ENCODE measurements at places on chromosomes 3 and 15.

DNA sequence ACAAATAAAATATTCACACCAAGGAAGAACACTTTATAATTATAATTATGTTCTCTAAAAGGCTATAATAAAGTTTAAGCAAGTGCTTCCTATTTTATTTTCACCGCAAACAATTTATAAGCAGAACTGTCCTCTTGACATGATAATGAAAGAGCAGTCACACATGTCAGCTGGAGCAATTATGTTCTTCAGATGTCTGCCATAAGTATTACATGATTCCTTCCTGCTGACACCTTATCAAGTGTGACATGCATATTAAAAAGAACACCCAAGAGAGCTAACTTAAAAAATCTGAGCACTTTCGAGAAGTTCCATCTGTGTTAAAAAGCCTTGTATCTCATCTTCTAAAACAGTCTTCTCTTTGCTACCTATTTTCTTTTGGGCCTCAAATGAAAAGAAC lies 249.5 kb downstream of the SQOR start:
- DNase-seq: no peak

DNA sequence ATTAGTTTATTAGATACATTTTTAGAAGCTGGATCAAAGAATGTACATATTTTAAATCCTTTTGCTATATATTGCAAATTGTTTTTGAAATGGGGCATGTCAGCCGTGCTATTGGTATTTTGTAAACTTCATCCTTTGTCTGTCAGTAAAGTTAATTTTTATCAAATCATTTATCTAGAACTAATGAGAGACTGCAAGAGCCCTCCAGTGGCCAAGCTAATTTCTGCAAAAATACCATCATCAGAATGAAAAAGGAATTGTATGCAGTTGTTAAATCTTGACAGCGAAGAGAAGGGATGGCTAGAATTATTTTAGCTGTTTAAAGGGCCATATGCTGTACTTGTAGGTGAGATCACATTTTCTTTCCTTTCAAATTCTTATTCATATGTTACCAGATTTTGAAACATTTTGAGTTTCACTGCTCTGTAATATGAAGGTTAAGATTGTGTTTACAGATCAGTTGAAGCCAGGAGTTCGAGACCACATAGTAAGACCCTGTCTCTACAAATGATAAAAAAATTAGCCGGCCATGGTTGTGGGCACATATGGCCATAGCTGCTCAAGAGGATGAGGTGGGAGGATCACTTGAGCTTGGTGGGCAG lies 8.1 kb upstream of the CLDN11 start:
- DNase-seq: no peak

DNA sequence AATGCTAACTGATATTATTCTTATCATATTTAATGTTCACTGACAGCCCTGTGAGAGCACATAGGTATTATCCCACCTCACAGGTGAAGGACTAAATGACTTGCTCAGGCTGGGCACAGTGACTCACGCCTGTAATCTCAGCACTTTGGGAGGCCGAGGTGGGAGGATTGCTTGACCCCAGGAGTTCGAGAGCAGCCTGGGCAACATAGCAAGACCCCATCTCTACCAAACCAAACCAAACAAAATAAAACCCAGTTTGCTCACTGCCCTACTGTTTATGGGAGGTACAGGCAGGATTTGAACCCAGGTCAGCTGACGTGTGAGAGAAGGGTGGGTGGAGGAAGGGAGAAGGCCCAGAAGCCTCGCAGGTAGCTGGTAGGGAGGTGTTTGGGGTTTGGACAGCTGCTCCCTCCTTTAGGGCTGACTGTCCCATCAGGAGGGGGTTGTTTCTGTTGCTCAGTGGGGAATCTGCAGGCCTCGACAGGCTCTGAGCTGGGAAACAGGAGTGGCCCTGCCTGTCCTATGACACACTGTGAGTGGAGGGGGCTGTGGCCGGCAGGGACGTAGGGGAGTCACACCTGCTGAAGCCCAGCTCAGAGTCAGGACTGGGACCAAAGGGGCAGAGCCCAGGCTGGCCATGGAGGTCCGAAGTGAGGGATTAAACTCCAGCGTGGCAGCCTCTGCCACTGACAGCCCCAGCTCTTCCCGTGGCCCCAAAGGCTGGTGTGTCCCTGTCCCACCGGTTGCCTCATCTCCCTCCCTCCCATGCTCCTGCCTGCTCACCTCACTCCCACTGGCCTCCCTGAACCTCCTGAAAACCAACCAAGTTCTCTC lies 25.3 kb downstream of the BHLHE40 start:
- DNase-seq: no peak

GRCh38 chr3:95474338-95474737 lies 1340.1 kb upstream of the EPHA6 start:
- no peak for DNase-seq

DNA sequence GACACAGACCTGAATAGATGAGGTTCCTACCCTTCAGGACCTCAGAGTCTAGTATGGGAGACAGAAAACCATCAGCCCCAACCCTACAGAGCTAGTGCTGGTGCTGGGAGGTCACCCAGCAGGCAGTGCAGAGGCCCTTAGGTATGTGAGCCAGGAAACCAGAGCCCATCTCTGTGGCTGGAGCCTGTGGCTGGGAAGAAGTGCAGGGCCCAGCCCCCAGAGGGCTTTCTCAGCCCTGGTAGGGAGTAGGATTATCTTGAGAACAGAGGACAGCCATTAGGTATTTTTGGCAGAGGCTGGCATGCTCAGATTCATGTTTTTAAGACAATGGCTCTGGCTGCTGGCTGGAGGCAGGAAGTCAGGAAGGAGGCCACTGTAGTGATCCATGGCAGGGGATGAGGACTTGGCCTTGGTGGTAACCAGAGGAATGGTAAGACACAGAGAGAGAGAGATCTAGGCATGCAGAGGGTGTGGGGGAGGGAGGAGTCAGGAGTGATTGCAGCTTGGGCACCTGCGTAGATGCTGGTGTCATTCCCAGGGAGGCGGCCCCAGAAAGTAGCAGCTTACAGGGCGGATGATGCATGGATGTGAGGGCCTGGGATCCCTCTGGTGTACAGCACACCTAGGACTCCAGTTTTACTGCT lies 220.9 kb upstream of the EIF1B start:
- no peak for DNase-seq

DNA sequence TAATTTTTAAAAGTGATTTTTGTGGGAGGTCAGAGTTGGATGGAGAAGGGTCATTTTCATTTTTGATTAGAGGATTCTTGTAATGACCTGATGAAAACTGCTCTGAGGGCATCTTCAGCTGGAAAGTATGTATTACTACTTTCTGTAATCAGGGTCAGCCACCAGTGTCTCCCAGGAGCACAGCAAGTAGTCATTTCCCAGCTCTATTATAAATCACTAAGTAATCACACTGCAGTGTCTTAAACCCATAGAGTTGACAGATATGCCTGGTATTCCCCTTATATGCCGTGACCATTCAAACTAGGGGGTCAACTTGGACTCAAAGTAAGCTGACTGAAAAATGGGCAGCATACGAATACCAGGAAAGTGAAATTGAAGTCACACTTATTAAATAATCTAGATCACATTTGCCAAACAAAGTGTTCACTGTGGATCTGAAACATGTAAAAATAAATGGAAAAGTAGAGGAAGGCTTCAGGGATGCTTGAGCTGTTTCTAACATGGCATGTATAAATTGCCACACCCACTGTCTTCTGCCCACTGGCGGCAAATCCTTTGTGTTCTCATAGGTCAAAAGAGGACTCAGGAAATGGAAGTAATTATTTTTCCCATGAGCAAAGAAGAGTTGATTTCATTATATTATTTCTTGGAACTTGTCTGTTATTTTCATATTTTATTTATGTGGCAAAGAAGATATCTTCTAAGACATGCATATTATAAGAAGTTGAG lies 105.7 kb downstream of the MBNL1 start:
- DNase-seq: no peak

GRCh38 chr3:157201648-157202278 lies 41.8 kb upstream of the CCNL1 start:
- no peak for DNase-seq

- no peak for DNase-seq
These were observed 94.3 kb upstream of the CBLB start for GRCh38 chr3:105963161-105963560.

GRCh38 chr3:172511783-172512762 lies 11.2 kb downstream of the TNFSF10 start:
- peak; percentile 48 for DNase-seq

DNA sequence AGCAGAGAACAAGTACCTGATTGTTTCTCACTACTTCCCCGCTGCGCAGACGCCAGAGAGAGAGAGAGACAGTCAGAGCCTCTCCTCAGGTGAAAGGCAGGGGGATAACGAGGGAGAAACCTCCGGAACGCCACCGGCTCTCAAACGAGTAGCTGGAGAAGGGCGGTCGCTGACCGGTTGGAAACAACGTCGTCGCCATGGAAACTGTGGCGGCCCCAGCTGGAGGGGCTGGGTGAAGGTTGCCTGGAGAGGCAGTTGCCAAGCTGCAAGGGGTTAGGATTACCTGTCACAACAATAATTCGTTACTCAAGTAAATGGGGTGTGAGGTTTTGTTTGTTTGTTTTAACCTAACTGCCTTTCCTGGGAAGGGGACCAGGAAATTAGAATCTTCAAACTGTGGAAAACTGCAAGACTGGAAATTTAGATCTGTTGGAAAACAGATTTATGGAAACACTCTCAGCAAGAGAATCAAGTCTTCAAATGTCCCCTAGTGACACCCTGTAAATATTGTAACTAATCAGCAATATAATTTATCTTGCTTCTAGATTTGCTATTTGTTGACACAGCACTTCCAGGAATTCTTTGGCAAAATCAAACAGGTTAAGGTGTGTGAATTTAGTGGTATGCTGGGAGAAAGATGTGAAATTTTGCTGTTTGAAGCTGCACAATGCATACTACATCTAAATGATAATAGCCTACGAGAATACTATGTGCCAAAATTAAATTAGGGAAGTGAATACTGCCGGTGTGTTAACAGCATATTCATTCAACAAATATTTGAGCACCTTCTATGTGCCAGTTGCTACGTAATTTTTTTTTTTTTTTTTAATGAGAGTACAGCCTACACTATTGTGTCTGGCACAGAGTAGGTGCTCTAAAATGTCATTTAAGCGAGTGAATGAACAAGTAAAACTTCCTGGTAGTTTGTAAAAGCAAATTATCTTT lies at the start of gene DNAH12:
Gene DNAH12, minus strand, starts transcription at position 164 of the 945 bp plus-strand sequence. CDS start 1,474 bp downstream, outside the sequence.
- no peak for DNase-seq

DNA sequence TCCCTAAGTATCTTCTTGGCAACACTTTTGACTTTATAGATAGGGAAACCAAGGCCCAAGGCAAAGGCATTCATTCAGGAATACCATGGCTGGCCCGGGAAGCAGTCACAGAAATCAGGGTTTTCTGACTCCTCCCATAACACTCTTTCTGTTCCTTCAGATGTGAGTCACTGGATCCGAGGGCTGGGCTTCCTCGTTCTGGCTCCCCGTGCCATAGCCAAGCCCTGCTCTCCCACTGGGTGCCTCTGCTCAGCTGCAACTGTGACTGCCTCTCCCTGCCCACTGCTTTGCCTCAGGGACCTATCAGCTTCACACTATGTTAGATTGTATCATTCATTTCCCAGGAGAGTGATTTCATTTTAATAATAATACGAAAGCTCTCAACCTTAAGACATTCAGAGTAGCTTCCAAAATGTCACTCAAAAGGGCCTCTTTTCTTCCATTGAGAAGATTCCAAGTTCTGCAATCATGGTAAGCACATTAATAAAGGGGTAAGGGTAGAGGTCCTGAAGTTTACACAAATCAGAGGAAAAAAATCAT lies 50.2 kb downstream of the GABRB3 start:
- no peak for DNase-seq

GRCh38 chr3:111936967-111937366 lies 41.9 kb upstream of the ABHD10 start:
- no peak for DNase-seq

GRCh38 chr3:196652961-196653795 lies 13.7 kb downstream of the NRROS start:
- no peak for DNase-seq

DNA sequence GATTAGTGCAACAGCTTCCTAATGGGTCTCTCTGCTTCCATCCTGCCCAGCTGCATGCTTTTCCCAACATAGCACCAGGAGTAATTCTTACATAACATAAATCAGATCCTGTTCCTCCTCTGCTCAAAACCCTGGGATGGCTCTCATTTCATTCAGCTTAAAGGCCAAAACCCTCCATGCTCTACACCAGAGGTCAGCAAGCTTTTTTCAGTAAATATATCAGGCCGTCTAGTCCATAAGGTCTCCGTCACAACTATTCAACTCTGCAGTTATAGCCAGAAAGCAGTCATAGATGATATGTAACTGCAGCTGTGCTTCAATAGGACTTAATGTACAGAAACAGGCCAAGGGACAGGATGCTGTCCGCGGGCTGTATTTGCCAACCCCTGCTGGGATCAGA lies 202.8 kb upstream of the UBE2E2 start:
- DNase-seq: no peak

GRCh38 chr3:186933816-186934215 lies 3.5 kb downstream of the ST6GAL1 start:
- no peak for DNase-seq

- no peak for DNase-seq
These were observed 12.4 kb downstream of the CCR4 start for GRCh38 chr3:32963871-32964270.

DNA sequence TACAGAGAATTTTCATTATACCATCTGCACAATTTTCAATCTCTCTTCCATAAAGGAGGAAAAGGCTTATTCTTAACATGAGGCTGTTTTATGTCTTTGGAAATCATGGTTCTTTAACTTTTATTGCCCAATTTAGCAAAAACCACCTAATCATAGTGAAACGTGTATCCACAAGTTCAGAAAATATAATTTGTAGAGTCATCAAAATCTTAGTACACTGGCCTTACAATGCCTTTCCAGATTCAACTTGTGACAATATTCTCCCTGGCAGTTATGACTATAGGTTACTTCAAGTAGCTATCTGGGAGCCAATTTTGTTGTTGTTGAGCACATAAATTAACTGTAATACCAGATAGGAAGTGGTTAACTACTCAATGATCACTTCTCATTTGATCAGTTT lies 10.9 kb downstream of the BNIP2 start:
- no peak for DNase-seq

DNA sequence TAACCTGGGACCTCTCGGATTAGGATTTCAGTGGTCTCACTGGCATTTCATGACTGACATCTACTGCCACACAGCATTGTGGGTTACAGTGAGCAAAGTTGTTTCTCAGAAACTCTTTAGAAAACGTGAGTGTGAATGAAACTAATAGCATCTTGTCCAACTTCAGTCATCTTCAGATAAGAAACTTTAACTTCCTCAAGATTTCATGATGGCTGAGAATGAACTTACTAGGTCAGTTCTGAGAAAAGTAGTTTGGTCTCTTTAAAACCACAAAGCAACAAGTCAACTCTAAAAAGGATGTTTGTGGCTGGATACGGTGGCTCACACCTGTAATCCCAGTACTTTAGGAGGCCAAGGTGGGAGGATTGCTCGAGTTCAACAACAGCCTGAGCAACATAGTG lies 14.2 kb upstream of the HOMER2 start:
- DNase-seq: no peak

Measured in activated T-cell treated with anti-CD3 and anti-CD28 coated beads, Interleukin-2, amount 50 U/mL, for 1 hour (primary cell).